ENCODE measurements at places on chromosomes 16 and 17.

- no peak for DNase-seq
These were observed 74.6 kb downstream of the N4BP1 start for GRCh38 chr16:48535369-48535787.

GRCh38 chr16:1681032-1681431 lies 3.0 kb downstream of the JPT2 start:
- DNase-seq = no peak

DNA sequence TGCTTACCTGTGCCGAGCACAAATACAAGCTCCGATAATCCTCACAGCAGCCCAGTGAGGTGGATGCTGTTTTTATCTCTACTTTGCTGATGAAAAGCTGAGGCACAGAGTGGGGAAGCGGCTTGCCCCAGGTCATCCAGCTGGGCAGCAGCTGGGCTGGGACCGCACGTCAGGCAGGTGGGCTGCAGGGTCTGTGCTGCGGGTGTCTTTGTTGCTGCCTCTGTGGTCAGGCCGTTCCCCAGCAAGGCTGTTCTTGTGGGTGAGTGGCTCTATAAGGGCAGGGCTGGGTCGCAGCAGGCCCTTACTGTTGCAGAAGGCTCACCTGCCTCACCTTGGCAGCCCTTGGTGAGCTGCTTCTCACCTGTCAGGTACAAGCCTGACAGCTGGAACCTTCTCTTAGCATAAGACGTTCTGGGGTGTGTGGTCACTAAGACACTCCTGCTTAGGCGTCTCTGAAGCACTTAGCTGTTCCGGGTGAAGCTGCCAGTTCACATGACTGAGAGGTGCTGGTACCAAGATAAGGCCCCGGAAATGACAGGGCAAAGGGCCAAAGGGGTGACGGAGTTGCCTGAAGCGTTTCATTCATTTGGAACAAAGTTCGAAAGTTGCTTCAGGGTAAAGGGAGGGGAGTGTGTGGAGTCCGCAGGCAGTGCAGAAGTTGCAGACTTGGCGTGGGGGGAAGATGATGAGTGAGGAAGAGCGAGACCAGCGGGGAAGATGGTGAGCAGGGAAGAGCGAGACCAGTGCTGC lies 17.4 kb downstream of the IRF8 start:
- DNase-seq = no peak

- no peak for DNase-seq
These were observed 656 bp upstream of the IGFBP4 start for GRCh38 chr17:40442392-40443195.
